Smooth muscle cell of the brain vasculature (primary cell): ENCODE measurements at places on chromosomes 7 and 10.
A peak's percentile ranks its signal among the peaks of the same experiment; 100 is the strongest.

- DNase-seq = no peak
These were observed 130.3 kb upstream of the SLC13A1 start for GRCh38 chr7:123329988-123330643.

DNA sequence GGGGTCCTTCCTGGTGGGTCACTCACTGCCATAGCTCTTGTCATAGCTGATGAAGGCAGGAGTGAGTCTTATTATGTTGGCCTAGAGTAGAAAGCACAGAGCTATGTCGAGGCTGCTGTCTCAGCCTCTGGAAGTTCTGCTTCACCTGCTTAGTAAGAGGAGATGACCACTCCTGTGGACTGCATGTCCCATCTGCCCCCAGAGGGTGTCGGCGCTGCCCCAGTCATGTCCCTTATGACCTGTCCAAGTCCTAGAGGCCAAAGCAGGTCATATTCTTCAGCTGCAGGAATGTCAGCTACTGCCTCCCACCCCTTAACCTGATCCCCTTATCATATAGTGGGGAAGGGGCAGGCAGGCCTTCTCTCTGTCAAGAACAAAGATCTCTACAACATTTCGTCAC, 72.4 kb upstream of the AGK start:
- DNase-seq = no peak

DNA sequence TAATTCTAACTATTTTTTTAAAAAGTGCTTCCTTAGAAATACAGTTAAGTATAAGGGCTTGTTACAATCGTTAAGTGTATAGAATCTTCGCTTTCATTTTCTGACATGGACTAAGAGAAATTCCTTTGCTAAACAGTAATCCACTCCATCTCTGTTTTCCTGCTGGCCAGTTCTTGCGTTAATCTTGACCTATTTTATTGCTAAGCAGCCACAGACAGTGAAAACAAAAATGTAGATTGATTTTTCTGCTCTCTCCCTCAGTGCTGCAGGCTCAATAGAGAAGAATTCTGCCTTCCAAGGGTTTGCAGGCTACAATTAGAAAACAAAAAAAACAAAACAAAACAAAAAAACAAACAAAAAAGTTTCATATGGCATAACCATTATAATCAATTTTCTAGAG, 310.4 kb upstream of the ADARB2 start:
- DNase-seq = no peak

DNA sequence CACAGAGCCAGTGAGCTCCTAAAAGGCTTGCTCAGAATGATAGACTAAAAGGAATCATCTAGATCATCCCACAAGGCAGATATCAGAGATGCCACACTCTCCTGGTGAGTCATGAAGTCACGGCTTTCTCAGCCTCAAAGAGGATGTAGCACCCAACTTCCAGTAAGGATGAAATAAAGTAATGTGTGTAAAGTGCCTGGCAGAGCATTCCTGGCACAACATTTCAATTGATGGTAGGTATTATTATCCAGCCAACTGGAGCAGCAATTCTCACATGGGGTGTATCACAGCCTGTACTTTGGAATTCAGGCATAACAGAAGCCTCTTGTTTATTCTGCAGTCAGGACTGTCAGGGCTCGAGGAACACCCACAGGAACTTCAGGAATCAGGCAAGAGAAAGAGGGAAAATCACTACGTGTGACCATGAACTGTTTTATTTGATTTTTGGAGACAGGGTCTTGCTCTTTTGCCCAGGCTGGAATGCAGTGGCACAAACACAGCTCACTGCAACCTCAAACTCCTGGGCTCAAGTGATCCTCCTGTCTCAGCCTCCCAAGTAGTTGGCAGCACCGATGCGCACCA, 5.3 kb upstream of the NAT16 start:
- no peak for DNase-seq

- peak; percentile 23 for DNase-seq
These were observed 24.3 kb upstream of the CPA2 start for GRCh38 chr7:130242198-130243014.

GRCh38 chr10:114289096-114289436, 50.0 kb downstream of the VWA2 start:
- DNase-seq = no peak

- no peak for DNase-seq
These were observed 8.5 kb downstream of the RPS24 start for GRCh38 chr10:78042058-78042751.

GRCh38 chr10:44914891-44915290, 3.8 kb downstream of the TMEM72 start:
- no peak for DNase-seq

GRCh38 chr10:42646214-42646613, 7.8 kb upstream of the ZNF33B start:
- no peak for DNase-seq

- DNase-seq = no peak
These were observed 28.6 kb downstream of the ADARB2 start for GRCh38 chr10:1708746-1709145.

DNA sequence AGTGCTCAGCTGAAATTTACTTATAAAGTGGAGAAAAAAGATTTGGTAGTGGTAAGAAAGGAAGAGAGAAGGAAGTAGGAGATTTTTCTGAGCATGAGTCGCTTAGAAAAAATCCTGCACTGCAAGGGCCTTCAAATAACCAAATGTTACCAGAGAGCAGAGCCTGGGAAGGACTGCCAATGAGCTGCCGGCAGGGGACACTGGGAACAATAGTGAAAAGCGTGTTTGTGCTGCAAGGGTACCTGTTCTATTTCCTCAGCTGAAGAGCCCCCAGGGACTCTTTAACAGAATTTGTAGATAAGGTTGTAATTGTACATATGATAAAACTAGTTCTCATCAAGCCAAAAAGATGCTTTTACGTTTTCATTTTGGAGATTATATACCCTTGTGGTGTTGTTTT, 696.3 kb upstream of the C7orf33 start:
- no peak for DNase-seq

DNA sequence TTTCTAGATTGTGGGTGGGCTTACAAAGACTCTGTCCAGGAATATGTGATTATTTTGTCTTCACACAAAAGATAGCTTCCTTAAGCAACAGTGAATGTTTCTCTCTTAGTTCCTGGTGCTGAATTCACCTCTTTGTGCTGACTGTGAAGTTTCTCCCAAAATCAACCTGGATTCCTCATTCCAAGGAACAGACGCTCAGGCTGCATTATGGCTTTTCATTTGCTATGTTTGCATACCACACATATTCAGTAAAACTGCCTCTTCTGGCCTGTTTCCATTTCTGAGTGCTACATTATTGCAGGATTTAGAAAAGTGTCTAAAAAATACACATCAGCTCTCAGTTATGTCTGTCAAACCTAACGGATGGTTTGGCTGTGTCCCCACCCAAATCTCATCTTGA, 21.5 kb downstream of the MACROH2A2 start:
- DNase-seq = no peak

DNA sequence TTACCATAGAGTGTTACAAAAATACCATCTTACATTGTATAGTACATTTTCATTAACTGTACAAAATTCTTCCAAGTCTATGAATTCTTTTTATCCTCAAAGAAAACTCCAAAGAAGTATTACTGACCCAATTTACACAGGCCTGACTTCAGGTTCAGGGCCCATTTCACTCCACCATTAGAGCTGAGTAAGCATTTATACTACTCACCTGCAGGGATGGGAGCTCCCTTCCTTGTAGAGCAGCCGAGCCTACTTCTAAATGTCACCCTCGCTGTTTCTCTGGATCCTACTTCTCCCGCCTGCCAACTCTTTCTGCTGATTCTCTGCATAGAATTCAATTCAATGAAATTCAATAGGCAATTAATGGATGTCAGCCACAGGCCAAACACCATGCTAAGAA, 56.0 kb downstream of the CCDC71L start:
- DNase-seq = no peak

GRCh38 chr10:49758249-49758930, 3.7 kb downstream of the OGDHL start:
- no peak for DNase-seq

DNA sequence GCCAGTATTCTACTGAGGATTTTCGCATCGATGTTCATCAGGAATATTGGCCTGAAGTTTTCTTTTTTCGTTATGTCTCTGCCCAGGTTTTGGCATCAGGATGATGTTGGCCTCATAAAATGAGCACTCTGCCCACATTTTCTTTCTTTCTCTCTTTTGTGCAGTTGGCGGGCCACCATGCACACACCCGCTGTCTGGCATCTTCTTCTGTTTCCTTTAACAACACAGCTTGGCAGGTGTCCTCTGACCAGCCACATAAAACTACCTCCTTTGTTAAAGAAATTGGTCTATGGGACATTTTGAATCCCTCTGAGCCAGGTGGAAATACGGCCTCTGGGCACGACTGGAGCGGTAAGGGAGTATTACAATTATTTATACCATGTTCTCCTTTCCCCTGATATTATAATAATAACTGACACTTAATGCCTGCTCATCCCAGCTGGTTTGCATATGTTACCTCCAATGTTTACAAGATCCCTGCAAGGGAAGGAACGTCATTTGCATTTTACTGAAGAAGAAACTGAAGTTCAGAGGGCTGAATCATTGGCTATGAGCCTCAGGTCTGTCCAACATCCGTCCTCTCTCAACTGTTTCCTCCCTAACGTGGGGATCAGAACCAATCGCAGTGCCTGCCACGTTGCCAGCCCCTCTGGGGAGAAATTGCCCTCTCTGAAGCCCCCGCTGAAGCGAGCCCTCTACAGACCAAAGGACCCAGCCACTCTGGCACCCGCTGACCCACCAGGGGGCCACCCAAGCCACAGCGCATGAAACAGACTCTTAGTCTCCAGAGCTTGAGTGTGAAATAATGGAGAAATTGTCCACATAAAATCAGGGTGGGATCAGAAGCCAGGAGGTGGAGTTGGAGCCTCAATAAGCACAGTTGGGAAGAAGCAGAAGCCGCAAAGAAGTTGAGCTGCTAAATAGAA, 125.0 kb upstream of the FOXK1 start:
- no peak for DNase-seq

DNA sequence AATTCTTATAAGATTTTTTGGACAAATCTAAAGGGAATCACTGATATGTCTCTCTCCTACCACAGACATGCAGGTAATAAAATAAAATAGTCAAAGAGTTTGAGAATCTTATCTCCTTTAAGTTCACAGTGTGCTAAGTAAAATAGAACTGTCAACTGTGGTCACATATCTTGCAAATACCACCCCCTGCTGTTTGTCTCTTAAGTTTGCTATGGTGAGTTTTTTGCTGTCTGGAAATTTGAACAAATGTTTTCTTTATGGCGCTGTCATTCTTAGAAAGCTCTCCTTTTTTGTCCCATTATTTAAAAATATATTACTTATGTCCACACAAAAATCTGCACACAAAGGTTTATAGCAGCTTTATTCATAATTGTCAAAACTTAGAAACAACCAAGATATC, 19.6 kb downstream of the GIMAP5 start:
- DNase-seq = no peak

GRCh38 chr7:32039000-32039756, 31.0 kb downstream of the PDE1C start:
- DNase-seq = no peak

- no peak for DNase-seq
These were observed 8.7 kb upstream of the PTPN12 start for GRCh38 chr7:77528368-77528767.

GRCh38 chr7:80089366-80089765, 45.3 kb upstream of the GNAI1 start:
- DNase-seq = no peak

DNA sequence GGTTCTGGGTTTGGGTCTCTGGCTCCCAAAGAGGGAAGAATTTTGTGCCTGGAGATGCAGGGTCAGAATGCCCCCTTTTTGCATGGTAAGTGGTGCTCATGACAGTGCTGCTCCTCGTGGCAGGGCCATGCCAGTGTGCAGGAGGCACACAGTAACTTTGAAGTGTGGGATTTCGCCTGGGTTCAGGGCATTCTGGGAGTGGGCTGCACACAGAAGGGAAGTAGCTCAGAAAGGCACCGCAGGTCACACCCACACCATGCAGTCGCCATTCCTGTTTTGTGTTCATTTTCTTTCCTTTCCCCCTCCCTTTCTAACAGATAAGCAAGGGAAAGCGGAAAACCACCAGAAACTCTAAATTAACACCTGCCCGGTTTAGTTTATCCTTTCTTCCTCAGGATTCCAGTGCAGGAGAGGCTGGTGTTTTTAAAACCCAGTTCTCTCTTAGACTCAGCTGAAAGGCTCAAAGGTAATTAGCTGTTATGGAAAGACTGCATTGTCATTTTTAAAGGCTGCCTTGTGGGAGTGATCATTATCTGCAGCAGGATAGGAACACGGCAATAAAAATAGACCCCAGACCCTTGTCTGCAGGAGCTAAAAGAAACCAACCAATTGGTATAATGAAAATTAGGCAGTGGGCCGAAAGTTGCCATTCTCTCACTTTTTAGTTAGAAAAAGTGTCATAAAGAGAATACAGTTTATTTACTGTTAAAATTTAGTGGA, 50.2 kb downstream of the EEPD1 start:
- DNase-seq = no peak

GRCh38 chr10:84668186-84668763, 339.9 kb downstream of the CCSER2 start:
- DNase-seq = no peak

DNA sequence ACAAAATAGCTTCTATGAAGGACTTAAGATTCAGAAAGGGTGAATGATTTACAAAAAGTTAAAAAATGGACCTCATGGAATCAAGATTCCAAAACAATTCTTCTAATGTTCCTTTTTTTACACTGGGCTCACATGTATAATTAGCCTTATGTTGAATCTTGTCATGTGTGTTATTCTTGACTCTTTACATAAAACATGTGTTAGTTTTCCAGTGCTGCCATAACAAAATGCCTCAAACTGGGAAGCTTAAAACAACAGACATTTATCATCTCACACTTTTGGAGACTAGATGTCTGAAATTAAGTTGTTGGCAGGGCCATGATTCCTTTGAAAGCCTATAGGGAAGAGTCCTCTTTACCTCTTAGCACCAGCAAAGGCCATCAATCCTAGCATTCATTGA, 192.5 kb upstream of the SORCS1 start:
- no peak for DNase-seq

DNA sequence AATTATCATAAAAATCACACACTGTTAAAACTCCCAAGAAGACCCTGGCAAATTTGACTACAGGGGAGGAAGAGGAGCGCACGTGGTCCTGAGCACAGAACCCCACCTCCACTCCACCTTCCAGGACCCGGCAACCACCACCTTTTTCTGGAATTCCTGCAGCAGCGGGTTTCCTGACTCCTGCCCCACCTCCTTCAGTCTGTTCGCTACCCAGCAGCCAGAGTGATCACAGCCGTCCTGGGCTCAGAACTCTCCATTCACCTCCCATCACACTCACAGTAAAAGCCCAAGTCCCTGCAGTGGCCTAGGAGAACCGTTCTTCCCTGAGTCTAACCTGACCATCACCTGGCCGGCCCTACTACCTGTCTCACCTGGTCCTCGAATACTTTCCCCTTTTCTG, 107.4 kb upstream of the FAM204A start:
- no peak for DNase-seq

DNA sequence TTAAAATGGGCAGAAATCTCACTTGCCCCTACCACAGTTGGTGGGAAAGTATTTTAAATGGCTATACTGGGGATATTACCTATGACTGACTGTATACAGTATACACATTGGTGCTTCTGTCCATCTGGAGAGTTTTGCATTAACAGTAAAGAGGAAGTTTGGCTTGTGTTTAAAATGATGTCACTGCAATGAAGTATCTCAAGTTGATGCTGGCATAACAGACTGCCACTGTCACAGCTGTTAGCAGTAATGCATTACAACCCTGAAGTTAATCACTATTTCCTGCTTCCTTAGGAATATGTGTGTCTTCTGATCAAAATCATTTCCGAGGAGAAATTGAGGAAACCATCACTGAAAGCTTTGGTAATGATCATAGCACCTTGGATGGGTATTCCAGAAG, 1.9 kb downstream of the DKK1 start:
- no peak for DNase-seq
